ENCODE measurements at places on chromosomes 7 and 10.

DNA sequence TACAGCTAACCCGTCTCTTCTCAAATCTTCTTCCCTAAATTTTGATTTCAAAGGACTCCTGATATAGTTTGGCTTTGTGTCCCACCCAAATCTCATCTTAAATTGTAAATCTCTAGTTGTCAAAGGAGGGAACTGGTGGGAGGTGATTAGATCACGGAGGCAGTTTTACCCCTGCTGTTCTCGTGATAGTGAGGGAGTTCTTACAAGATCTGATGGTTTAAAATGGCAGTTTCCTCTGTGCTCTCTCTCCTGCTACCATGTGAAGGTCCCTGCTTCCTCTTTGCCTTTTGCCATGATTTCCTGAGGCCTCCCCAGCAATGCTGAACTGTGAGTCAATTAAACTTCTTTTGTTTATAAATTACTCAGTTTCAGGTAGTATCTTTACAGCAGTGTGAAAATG, 269.3 kb downstream of the POLR1F start:
- H3K27ac ChIP-seq: no peak overlapping the region
- no peaks in the 10 kb centered on the region for H3K27me3 ChIP-seq
- H3K4me1 ChIP-seq: no peaks in the 10 kb centered on the region
- DNase-seq: no peak
- H3K4me3 ChIP-seq: no peak overlapping the region

DNA sequence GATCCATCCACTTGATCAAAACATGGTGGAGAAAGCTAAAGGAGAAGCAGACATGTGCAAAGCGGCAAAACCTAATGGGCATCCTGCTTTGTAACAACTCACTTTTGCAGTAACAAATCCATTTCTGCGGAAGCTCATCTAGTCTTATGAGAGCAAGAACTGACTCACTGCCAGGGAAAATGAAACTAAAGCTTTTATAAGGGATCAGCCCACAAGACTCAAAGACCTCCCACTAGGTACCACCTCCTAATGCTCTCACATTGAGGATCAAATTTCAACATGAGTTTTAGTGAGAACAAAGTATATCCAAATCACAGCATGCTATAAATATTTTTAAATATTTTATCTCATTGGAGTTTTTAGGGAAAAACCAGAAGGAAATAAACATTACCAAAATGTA, 120.1 kb upstream of the GNAI1 start:
- DNase-seq: no peak
- no peak overlapping the region for H3K27ac ChIP-seq
- H3K36me3 ChIP-seq: no peaks in the 10 kb centered on the region
- no peaks in the 10 kb centered on the region for H3K4me1 ChIP-seq

GRCh38 chr10:96712662-96713271, 7.5 kb downstream of the PIK3AP1 start:
- H3K4me1 ChIP-seq: peaks cover 10% of the 10 kb centered on the region
- H3K27me3 ChIP-seq: no peaks in the 10 kb centered on the region
- DNase-seq: no peak
- H3K36me3 ChIP-seq: no peaks in the 10 kb centered on the region

GRCh38 chr7:157568106-157568769, 231.4 kb downstream of the DNAJB6 start:
- peaks cover 13% of the 10 kb centered on the region for H3K27me3 ChIP-seq
- DNase-seq: no peak
- H3K36me3 ChIP-seq: no peaks in the 10 kb centered on the region
- peaks cover 14% of the 10 kb centered on the region for H3K4me1 ChIP-seq
- H3K4me3 ChIP-seq: peak overlapping the region; percentile 96
- peak overlapping the region; percentile 92 for H3K27ac ChIP-seq

DNA sequence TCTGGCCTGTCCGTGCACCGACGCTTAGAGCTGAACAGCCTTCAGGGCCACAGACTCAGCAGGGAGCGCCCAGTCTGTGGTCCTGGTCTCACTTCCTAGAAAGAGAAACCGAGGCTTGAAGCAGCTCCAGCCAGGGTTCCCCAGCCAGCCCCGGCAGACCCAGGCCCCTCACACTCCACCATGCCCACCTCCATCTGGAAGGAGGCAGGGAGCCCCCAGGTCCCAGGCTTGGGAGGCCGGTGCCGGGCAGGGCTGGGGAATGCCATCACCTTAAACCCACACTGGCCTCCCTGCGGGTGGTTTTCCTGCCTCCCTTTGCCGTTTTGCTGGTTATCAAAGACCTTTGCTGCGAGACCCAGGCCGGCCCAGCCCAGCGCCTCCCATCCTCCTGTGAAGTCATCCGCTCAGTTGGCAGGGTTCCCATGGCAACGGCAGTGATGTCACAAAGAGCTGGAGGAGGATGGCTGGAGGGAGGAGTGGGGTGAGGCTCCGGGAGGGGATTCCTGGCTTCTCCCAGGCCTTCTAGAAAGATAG, 24.0 kb downstream of the ELFN1 start:
- peaks cover 5% of the 10 kb centered on the region for H3K4me1 ChIP-seq
- H3K27me3 ChIP-seq: peaks cover 4% of the 10 kb centered on the region
- peaks cover 2% of the 10 kb centered on the region for H3K36me3 ChIP-seq
- DNase-seq: peak; percentile 6

All from T-helper 17 cell (primary cell).